ENCODE measurements at places on chromosomes 12 and 14.

GRCh38 chr14:95137804-95138167 is 19.5 kb downstream of the DICER1 start:
- no peak for DNase-seq

DNA sequence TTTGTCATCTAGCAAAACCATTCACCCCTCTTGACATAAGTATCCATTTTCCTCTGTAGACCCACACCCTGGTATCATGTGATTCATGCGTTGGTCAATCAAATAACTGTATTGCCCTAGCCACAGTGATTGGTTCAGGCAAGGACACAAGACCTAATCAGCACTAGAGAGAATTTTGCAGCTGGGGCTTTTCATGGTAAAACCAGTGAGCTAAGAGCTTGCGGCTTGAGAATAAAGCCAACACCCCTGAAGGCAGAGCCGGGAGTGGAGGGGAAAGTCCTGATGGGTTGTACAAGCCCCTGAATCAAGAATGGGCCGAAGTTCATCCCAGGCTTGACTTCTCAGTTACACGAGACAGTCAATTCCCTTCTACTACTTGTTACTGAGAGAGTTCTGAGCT is 33.2 kb upstream of the LTBP2 start:
- DNase-seq: no peak

DNA sequence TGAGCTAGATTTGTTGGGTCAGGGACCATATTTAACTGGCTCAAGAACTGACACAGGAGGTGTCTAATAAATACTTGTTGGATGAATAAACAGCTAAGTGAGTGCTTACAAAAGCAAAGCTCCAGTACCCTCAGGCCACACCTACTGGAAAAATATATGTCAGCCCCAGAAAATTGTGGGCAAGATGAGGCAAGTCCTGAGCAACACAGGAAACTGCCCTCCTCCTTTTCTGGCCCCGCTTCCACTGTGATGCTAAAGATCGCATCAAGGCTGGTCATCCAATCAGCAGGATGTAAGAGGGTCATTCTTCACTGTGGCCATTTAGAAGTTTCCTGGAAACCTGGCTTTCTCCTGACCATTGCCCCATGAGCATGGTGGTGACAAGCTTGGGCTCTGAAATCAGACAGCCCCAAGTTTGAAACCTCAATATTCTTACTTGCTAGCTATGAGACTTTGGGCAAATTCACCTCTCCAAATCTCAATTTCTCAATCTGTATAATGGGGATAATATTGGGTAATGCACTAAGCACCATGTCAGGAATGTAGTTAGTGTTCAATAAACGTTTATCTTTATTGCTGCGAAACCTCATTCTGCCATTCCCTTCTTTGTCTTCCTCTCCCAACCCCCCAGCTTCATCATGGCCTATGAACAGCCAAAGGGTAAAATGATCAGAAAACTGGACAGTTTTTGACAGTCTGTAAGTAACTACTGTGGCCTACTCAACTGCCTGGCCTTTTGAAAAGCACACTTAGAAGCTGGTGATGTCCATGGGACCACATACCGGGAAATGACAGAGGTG is 139.3 kb upstream of the PZP start:
- no peak for DNase-seq

DNA sequence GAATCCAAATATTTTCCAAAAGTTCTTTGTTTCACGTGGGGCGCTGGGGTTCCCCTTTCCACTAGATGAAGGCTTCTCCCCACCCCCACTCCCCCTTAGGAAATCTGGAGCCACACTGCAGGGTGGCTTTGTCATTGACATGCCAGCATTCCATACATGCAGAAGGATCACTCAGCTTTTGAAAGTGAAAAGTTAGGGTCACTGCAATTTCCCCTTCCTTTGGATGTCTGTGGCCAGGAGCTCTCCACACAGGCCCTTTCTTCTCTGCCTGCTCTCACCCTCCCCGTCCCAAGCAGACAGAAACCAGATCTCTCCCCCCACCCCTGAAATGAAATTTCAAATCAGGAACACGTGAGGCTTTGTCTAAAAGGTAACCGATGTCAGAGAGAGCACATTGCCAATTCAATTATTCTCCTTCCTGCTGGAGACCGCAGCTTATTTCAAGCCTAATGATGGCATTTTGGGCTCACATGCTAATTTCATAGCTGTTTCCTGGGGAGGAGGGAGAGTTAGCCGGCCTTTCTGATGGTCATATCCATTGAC is 153.9 kb upstream of the RFLNA start:
- no peak for DNase-seq

- DNase-seq: no peak
Observed at GRCh38 chr12:24767016-24767415, 181.9 kb downstream of the BCAT1 start.

DNA sequence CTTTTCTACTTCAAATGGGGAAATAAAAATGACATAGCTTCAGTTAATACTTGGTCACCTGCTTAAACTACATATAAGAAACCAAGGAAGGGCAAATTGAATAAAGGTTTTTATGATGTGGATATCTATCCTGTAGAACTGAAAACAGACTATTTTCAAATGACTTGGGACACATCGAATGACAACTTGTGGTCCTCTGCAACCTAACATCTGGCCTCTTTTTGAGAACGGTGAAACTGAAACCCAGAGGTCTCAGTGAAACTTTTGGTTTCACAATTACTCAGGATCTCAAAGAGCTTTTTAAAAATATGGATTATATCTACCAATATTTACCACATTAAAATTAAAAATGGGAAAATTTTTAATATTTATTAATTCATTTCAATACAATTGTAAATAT is 65.2 kb downstream of the PPP2R5E start:
- DNase-seq: no peak

- DNase-seq: no peak
Observed at GRCh38 chr14:68018598-68018997, 199.0 kb downstream of the RAD51B start.

DNA sequence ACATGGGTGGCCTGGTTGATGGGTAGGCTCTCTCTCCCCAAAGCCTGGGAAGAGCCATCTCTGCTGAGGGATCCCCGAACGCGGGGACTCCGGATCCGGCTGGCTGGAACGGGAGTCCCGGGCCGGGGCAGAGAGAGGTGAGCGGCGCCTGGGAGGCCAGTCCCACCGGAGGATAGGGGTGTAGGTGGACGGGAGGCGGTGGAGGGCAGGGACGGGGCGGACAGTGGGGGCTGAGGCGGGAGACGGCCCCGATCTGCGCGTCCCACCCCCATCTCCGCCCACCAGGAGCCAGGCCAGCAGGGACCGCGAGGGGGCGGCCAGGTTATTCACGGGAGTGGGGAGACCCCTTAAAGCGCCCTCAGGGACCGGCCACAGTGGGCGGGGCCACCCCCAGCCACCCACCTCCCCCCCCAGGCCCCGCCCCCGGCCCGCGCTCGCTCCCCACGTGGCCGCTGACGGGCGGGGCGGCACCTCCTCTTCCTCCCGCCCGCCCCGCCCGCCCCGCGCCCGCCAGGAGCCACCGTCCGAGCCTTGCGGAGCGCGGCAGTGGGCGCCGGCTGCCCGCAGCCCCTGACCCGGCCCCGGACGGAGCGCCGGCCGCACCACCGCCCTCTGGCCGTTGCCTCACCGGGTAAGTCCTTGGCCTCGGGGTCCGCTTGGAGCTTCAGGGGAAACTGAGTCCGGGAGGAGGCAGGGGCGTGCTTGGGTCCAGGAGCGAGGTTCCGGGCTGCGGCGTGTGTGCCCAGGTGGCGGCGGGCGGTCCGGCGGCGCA is at the start of gene INF2:
TSS of gene INF2 (plus strand) at position 510 of the 772 bp plus-strand sequence. CDS start 11,748 bp downstream, outside the sequence.
- DNase-seq: peak; percentile 16

GRCh38 chr12:105175397-105175990 is 60.5 kb downstream of the APPL2 start:
- DNase-seq: no peak

- DNase-seq: no peak
Observed at GRCh38 chr12:105225505-105226015, 10.4 kb downstream of the APPL2 start.

- DNase-seq: no peak
Observed at GRCh38 chr12:110337912-110338710, 57.1 kb downstream of the ATP2A2 start.

GRCh38 chr14:76117789-76118484 is 33.8 kb upstream of the GPATCH2L start:
- no peak for DNase-seq

DNA sequence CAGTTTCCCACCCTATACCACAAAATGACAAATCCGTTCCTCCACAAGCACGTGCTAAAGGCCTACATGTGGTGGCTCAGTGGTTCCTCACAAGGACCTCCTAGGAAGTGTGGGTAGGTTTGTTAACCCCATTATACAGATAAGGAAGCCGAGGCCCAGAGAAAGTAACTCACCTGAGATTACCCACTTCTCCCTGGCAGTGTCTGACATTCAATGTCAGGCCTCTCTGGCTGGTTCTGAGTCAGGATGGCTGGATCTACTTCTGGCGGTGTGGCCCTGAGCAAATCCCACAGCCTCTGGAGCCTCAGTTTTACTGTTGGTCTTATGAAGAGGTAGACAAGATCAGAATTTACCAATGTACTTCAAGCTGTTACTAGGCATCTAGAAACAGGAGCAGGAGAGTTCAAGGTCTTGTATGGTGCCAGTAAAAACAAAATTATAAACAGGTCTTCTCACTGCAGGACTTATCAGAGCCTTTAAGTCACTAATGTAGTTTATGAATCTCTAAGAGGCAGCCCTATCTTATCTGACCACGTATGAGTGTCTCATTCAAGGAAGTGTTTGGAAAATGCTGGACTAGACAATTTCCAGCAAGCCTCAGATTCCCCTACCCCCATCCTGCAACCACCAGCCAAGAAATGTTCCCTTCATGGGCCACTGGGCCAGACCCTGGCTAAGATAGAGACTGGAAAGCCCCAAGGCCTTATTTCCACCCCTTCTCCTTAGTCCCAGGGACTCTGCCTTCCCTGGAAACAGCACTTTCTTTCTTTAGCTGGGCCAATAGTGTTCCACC is 4.2 kb downstream of the HSPB8 start:
- no peak for DNase-seq

GRCh38 chr14:58501214-58501816 is 73.8 kb downstream of the KIAA0586 start:
- DNase-seq: peak; percentile 69

DNA sequence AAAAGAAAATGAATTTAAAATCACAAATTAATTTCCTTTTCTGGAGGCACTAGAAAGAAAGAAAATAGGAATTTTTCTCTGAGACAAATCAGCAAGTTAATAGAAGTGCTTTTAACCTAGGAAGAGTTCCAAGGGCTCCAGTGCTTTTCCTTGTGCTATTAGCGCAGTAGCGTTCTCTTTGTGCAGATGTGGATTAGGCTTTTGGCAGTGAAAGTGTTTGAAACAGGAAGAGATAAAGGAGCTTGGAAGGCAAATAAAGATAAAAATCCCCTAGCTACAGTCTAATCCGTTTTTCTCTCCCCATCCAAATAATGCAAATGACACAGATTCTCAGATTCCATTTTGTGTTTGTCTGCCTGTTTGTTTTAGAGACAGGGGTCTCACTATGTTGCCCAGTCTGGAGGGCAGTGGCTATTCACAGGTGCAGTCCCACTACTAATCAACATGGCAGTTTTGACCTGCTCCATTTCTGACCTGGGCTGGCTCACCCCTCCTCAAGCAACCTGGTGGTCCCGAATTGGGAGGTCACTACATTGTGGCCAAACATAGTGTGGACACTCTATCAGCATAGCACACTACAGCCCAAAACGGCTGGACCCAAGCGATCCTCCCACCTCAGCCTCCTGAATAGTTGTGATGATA is 166.1 kb downstream of the PAWR start:
- DNase-seq: no peak

GRCh38 chr14:37147310-37147880 is 25.0 kb downstream of the SLC25A21 start:
- no peak for DNase-seq

All from NCI-H2029 (cell line).